ENCODE measurements at places on chromosomes 5 and 9. TPM values are rescaled to one million over a fixed set of nuclear protein-coding genes. Genes with fewer than 3 reads are reported as not detected.

DNA sequence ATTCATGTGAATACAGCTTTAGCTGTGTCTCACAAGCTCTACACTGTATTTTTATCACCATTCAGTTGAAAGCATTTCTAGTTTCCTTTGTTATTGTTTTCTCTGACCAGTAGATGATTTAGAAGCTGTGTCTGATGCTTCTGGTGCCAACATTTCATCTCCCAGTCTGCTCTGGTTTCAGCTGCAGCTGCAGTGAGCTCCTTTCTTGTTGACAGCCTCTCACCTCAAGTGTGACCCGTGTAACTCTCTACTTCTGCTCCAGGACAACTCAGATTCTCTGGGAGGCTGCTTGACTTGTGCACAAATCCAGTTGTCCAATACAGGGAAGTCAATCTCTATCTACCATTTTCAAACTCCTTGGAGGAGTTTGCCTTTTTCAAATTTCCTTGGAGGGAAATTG, 504.8 kb downstream of the DIRAS2 start:
- peaks cover 5% of the 10 kb centered on the region for H3K27me3 ChIP-seq
- no peak overlapping the region for H3K27ac ChIP-seq
- H3K36me3 ChIP-seq, result no peaks in the 10 kb centered on the region
- H3K4me1 ChIP-seq, result no peaks in the 10 kb centered on the region
- DNase-seq, result no peak

DNA sequence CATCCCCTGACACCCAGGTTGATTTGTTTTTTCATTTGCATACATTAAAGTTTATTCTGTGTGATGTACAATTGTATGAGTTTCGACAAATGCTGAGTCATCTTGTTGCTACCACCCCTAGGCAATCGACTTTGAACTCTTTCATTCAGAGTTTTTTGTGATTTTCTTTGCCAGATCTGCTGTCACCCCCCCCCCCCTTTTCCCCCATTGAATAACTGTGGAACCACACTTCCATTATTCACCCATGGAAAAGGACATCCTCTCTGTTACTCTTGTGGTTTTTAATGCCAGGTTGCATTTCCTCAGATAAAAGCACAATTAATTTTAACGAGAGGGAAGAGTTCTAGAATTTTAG, 13.7 kb upstream of the FAM120AOS start:
- no peak overlapping the region for H3K4me3 ChIP-seq
- H3K27ac ChIP-seq, result peak overlapping the region; percentile 53
- peak; percentile 42 for DNase-seq
- peaks cover 21% of the 10 kb centered on the region for H3K36me3 ChIP-seq
- peaks cover 8% of the 10 kb centered on the region for H3K4me1 ChIP-seq

DNA sequence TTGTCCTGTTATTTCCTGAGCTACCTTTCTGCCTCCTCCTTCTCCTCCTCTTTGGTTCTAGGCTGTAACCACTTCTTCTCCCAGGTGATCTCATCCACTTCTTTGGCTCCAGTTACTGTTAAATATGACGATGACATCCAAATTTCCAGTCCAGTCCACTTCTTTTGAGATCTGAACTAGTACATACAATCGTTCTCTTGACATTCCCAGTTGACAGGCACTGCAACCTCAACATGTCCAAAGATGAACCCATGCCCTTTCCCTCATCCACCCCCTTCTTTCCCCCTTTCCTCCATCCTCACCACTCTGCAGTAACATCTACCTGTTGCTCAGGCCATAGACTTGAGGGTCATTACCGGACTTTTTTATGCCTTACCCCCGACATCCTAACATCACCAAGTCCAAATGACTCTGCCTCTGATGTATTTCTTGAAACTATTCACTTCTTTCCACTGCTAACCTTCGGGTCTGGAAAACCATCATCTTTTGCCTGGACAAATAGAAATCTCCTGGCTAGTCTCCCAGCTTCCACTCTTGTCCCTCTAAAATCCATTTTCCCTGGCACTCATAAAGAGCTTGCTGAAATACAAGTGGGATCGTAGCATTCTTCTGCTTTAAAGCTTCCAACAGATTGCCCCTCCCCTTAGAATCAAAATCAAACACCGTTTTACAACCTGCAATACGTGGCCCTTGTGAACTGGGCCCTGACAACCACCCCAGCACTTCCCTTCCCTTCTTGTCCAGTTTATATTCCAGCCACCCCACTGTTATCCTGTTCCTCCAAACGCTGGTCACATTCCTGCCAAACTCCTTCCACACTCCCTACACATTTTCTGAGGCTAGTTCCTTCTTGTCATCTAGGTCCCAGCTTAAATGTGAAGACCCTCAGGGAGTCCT, 31.5 kb downstream of the KLF9 start:
- no peak overlapping the region for H3K4me3 ChIP-seq

GRCh38 chr5:75510836-75511434, 494 bp downstream of the CERT1 start:
- H3K27me3 ChIP-seq, result no peaks in the 10 kb centered on the region
- peaks cover 2% of the 10 kb centered on the region for H3K4me1 ChIP-seq
- DNase-seq, result peak; percentile 43
- no peaks in the 10 kb centered on the region for H3K36me3 ChIP-seq
- H3K27ac ChIP-seq, result peak overlapping the region; percentile 80

DNA sequence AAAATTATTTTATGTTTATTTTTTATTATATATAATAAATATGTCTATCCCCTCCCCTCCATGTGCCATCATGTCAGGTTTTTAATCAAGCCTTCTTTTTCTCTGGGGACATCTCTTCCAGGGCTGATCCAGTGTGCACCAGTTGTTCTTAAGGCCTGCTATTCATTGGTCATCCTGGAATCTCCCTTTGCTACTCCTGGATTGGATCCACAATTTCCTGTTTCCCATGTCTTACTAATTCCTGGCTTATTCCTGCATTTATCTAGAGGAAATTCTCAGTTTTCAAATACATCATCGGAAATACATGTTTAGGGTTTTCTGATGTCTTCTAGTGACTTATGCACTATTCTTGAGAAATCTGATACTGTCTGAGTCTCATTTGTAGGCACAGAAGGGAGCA, 56.8 kb downstream of the ANGPTL2 start:
- H3K27me3 ChIP-seq, result peaks cover 4% of the 10 kb centered on the region
- H3K27ac ChIP-seq, result no peak overlapping the region
- DNase-seq, result no peak
- H3K4me1 ChIP-seq, result no peaks in the 10 kb centered on the region
- no peaks in the 10 kb centered on the region for H3K36me3 ChIP-seq

DNA sequence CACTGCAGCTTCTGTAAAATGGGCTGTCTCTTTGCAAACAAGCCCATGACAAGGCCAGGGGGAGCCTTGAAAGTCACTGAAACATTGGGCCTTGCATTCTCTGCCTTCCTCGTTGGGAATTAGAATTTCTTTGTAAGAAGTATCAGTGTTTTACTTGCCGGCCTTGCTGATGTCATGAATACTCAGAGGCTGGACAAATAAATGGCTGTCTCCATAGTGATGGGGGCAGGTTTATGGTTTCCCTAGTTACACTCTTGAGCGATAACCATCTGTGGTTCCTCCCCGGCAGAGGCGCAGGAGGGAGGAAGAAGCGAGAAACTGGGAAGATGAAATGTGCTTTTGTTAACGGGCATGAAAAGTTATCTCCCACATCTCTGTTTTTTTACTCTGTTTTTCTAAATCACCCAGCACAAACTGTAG, 272.7 kb upstream of the PANK3 start:
- peaks cover 28% of the 10 kb centered on the region for H3K27me3 ChIP-seq
- DNase-seq, result peak; percentile 41
- no peak overlapping the region for H3K27ac ChIP-seq
- no peaks in the 10 kb centered on the region for H3K36me3 ChIP-seq
- no peak overlapping the region for H3K4me3 ChIP-seq
- no peaks in the 10 kb centered on the region for H3K4me1 ChIP-seq

DNA sequence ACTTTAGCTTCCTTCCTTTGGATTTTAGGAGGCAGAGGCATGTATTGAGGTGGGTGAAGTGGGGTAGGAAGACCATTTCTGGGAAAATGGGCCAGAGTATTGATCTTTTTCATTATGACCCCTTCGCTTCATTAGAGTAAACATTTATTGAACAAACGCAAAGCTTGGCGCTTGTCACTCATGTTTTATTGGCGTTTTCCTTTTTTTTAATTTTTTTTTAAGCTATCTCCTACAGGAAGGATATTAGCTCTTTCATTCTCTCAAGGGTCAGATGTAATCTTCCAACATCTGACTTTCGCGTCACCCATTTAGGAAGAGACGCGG, 273 bp upstream of the SUB1 start:
- H3K4me3 ChIP-seq, result peak overlapping the region; percentile 96
- peaks cover 3% of the 10 kb centered on the region for H3K4me1 ChIP-seq
- no peaks in the 10 kb centered on the region for H3K27me3 ChIP-seq

- H3K27me3 ChIP-seq, result peaks cover 3% of the 10 kb centered on the region
- H3K27ac ChIP-seq, result no peak overlapping the region
- no peak for DNase-seq
- no peak overlapping the region for H3K4me3 ChIP-seq
- no peaks in the 10 kb centered on the region for H3K36me3 ChIP-seq
Measured at GRCh38 chr5:33417632-33418031, 23.1 kb upstream of the TARS1 start.

GRCh38 chr5:139915266-139915665, 119.7 kb downstream of the PSD2 start:
- H3K27ac ChIP-seq, result no peak overlapping the region
- no peaks in the 10 kb centered on the region for H3K36me3 ChIP-seq
- no peaks in the 10 kb centered on the region for H3K4me1 ChIP-seq
- H3K27me3 ChIP-seq, result peaks cover 26% of the 10 kb centered on the region
- no peak for DNase-seq
- no peak overlapping the region for H3K4me3 ChIP-seq

DNA sequence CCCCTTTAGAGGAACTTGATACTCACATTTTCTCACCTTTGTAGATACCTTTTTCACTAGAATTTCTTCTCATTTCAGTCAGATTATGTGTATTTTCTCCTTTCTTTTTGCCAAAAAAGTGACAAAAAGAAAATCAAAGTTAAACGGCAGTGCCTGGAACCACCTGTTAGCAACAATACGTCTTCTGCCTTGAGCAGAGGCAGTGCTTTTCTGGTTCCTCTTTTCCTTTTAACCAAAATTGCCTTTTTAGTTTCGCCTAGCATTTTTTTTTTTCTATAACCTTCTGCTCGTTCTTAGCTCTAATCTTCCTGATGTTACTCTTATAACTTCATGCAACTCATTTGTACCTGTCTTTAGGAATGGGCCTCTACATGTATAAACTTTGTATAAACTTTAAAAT, 26.1 kb downstream of the SMIM32 start:
- H3K4me3 ChIP-seq, result no peak overlapping the region
- H3K4me1 ChIP-seq, result no peaks in the 10 kb centered on the region
- H3K27me3 ChIP-seq, result no peaks in the 10 kb centered on the region
- no peak overlapping the region for H3K27ac ChIP-seq
- DNase-seq, result no peak

DNA sequence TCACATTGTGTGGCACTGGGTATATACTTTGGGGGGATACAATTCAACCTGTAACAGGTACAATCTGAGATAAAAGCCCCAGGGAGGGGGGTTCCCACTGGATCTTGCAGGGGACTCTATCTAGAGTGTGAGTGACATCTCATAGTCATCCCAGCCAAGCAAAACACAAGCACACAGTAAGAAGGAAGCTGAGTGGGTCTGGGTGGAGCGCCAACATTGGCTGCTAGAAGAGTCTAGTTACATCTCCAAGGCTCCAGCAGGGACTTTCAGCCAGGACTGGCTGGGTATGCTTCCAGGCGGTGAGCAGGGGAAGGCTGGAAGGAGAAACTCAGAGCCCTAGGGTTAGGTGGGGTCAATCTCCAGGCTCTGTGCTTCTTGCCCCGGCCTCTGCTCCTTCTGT, 53.0 kb downstream of the IL31RA start:
- H3K4me1 ChIP-seq, result no peaks in the 10 kb centered on the region
- no peaks in the 10 kb centered on the region for H3K36me3 ChIP-seq
- DNase-seq, result no peak
- peaks cover 33% of the 10 kb centered on the region for H3K27me3 ChIP-seq
- H3K27ac ChIP-seq, result no peak overlapping the region

GRCh38 chr5:98454904-98455303, 318.6 kb upstream of the RGMB start:
- no peak overlapping the region for H3K4me3 ChIP-seq
- DNase-seq, result no peak
- no peaks in the 10 kb centered on the region for H3K36me3 ChIP-seq
- no peaks in the 10 kb centered on the region for H3K27me3 ChIP-seq
- no peaks in the 10 kb centered on the region for H3K4me1 ChIP-seq
- no peak overlapping the region for H3K27ac ChIP-seq

- no peaks in the 10 kb centered on the region for H3K4me1 ChIP-seq
- H3K4me3 ChIP-seq, result no peak overlapping the region
- no peak for DNase-seq
- no peaks in the 10 kb centered on the region for H3K36me3 ChIP-seq
Measured at GRCh38 chr5:118397236-118397635, 591.1 kb downstream of the DTWD2 start.

DNA sequence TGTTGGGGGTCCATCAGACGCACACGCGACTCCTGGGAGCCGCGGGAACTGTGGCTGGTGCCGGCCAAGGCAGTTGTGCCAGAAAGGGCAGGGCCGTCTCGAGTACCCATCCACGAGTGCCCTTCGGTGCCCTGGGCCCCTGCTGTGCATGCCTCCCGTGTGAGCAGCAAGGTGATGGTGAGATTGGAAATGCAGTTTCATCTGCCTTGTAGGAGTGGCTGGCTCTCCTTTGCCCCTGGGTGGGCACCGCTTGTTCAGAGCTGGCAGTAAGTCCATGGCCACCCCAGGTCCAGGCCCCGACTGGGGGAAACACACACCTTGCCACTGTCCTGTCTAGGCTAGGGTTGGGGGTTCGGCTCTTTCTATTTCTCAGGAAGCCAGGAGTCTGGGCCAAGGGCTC, 5.7 kb downstream of the NKD2 start:
- no peak for DNase-seq
- no peaks in the 10 kb centered on the region for H3K36me3 ChIP-seq
- H3K27me3 ChIP-seq, result peaks cover 61% of the 10 kb centered on the region
- H3K4me1 ChIP-seq, result peaks cover 16% of the 10 kb centered on the region
- H3K4me3 ChIP-seq, result no peak overlapping the region

DNA sequence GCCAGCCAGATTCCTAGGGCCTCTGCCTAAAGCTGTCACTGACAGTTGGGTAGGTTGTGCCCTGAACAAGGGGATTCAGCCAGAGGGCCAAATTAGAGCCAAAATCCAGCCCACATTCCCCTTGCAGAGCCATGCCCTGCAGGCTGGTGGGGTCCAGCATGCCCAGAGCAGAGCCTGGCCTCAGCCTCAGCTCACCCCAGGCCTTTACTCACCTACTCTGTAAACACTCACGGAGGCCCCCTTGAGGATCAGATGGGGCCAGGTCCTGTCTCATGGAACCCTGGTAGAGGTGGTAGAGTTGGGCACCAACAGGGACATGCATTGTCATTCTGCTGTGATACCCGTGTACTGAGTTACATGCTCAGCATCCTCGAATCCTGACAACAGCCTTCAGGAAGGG, 74.9 kb downstream of the LMX1B start:
- no peak for DNase-seq
- H3K27ac ChIP-seq, result no peak overlapping the region
- peaks cover 33% of the 10 kb centered on the region for H3K27me3 ChIP-seq
- peaks cover 14% of the 10 kb centered on the region for H3K4me1 ChIP-seq
- no peaks in the 10 kb centered on the region for H3K36me3 ChIP-seq

DRD1 gene
- not detected for total RNA-seq

RLN1 gene
- not detected for total RNA-seq

DMRT2 gene
- total RNA-seq, result not detected

AQP7 gene
- total RNA-seq, result 0.13 TPM
